NCI-H1694 (cell line): ENCODE measurements at places on chromosomes 16 and 17.
A peak's percentile ranks its signal among the peaks of the same experiment; 100 is the strongest.

DNA sequence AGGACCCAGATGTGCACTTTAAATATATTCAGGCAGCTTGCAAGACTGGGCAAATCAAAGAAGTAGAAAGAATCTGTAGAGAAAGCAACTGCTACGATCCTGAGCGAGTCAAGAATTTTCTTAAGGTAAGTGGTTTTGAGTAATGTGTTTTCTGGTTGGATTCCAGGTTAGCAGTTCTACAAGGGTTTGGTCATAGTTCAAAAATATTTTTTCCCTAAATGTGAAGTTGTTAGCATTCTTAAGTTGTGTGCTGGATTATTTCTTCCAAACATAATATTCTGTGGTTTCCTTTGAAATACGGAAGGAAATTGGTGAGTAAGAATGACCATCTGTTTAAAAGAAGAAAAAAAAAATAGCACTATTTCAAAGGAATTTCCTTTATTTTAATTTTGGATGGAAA, 38.4 kb downstream of the PTRH2 start:
- no peak for DNase-seq

DNA sequence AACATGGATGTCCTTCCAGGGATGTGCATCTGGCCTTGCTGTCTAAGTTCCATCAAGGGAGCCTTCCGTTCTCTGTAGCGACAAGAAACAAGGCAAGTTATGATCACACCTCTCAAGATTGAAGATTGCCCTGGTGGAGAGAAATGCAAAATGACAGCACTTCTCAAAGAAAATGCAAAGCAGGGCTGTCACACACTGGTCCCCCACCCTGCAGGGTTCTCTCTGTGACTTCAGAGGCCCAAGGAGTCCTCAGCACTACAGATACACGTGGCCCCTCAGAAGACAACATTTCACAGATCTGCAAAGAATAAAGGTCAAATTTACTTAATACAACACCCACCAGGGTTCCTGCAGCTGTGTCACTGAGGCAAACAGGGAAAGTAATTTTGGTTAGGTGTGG, 60.7 kb upstream of the TEX2 start:
- DNase-seq, result no peak

DNA sequence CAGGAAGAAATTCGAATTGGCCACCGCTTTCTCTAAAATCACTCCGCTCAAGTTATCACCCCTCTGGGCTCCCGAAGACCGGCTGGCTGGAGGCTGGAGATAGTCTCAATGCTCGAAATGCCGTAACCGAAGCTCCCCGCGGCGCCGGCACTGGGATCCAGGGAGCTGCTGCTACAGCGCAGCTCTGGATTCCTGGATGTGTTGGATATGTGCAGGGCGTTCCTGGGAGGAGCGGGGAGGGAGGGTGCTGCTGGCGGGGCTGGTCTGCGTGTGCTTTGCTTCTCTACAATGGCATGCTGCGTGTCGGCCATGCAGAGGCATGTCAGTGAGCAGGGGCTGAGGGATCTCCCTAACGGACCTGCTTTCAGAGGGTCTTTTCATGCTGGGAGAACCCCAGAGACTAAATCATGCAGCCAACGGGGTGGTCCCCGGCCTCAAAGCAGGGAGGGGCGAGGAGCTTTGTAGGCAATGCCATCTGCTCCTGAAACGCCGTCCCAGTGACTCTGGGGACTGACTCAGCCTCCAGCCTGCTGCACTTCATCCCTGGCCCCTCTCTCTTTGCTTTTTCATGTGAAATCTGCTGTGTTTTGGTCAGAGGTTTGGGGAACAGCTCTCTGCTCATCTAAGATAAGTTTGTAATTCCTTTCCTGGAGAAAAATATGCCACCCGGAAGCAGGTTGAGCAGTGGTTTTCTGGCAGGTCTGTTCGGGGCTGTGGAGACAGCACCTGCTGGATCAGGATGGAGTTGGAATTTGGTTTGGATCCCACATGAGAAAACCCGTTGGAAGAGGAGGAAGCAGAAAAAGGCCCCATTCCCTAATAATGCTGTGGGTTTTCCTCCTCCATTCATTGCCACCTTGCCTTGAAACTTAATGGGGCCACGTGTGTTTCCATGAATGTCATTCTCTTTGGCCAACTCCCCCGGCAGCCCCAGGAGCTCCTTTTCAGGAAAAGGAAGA, 311.4 kb downstream of the SEC14L1 start:
- DNase-seq, result peak; percentile 93

- no peak for DNase-seq
These were observed 553 bp downstream of the RHBDL1 start for GRCh38 chr16:675884-676564.

- DNase-seq, result no peak
These were observed 1.5 kb upstream of the PRKCA start for GRCh38 chr17:66300956-66301355.

GRCh38 chr17:75457047-75457654, 716 bp downstream of the TMEM94 start:
- DNase-seq, result peak; percentile 15

- DNase-seq, result no peak
These were observed 6.1 kb downstream of the GNAO1 start for GRCh38 chr16:56197192-56197992.

DNA sequence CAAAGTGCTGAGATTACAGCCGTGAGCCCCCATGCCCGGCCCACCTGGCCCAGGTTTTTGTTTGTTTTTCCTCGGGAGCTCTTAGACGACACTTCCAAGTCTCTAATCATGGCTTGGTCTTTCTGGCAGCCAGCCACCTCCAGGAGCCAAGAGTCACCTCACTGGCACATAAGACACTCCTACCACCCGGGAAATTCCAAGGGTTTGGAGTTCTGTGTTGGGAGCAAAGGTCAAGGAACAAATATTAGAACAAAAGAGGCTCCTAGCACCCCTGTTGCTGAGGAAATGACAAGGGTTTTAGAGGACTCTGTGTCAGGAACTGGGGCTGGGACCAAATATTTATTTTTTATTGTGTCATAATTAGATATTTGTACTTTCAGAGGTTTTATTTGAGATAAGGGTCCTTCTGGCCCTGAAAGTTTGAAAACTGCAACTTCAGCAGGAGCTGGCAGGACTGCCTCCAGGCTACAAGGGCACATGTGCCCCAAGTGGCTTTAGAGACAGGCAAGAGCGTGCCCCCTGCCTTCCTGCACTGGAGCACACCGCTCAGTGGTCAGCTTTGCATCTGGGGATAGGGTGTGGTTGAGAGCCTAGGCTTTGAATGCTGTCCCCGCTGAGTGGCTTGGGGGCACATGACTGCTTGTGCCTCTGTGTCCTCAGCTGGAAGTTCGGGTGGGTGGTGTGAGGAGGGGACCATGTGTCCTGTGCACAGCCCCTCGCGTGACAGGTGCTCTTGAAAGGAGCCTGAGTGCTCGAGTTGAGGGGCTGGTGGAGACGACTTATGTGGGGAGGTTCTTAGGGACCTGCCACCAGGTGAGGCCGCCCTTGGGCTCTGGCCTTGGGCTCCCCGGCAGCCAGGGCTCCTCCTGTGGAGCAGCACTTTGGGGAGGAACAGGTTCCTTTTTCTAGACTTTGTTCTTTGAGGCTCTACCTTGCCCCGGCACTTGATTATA, 29.7 kb downstream of the MGRN1 start:
- DNase-seq, result no peak

DNA sequence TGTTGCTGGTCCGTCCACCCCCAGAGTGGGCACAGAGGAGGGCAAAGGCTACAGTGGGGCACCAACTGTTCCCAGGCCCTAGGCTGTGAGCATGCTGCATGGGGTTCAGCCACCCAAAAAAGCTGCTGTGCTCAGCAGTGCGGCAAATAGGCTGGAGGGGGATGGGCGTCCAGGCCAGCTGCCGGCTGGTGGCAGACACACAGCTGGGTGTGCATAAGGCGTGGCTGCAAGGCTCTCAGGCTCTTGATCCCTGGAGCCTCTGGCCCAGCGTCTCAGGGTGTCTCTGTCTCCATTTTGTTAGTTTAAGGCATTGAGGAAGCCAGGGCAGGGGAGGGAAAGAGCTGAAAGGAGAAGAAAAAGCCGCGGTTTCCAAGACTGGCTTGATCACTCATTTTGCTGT, 8.8 kb downstream of the RPL19 start:
- DNase-seq, result peak; percentile 74

DNA sequence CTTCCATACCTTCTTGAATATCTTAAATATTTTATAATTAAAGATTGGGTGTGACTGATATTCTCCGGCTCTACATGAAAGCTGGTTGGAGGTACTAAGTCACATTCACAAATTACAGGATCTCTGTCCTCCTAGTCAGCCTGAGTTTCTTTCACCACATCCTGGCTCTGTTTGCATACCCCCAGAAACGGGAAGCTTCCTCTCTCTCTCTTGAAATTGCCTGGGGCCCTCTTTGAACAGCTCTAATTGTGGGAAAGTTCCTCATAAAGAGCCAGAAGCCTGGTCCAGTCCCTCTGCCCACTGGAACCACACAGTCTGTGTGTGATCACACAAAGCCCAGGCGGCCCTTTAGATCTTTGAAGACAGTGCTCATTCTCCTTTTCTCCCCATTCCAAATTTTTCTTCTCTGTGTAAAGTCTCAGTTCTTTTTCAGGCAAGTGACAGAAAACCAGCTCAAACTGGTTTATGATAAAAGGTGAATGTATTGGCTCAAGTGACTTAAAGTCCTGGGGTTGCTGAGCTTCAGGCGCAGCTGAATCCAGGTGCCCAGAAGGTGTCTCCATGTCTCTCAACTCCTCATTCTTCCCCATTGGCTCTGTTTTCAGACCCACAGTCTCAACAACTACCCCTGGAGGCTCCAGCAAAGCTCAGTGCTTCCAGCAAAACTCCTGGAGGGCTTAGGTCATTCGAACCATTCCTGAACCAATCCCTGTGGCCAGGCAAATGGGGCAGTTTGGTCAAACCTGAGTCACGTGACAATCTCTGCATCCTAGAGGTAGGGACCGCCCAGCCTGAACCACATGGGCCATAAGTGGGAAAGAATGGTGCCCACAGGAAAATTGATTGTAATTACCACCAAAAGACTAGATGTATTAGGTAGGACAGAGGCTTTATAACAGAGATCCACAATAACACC, 8.5 kb upstream of the RAI1 start:
- no peak for DNase-seq

- no peak for DNase-seq
These were observed 152.7 kb downstream of the RAB11FIP4 start for GRCh38 chr17:31544186-31544585.

GRCh38 chr17:77341069-77341541, 200.3 kb downstream of the SEC14L1 start:
- DNase-seq, result no peak

DNA sequence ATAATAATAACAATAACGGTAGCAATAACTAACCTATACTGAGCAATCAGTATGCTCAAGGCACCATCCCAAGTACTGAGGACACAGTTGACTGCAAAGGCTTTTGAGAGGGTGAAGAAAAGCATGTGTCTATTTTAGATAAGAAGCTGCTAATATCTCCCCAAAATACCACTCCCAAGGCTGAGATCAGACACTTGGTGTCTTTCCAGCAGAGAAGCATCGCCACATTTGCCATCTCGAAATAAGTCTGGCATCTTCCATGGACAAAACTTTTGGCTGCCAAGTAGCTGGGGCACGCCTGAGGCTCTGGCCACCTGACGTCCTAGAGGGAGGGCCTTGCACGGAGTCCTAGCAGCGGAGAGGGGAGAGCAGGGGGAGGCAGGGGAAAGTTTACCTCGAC, 39.0 kb downstream of the ZNF423 start:
- no peak for DNase-seq

GRCh38 chr17:77572065-77572601, 386.4 kb upstream of the TNRC6C start:
- no peak for DNase-seq

DNA sequence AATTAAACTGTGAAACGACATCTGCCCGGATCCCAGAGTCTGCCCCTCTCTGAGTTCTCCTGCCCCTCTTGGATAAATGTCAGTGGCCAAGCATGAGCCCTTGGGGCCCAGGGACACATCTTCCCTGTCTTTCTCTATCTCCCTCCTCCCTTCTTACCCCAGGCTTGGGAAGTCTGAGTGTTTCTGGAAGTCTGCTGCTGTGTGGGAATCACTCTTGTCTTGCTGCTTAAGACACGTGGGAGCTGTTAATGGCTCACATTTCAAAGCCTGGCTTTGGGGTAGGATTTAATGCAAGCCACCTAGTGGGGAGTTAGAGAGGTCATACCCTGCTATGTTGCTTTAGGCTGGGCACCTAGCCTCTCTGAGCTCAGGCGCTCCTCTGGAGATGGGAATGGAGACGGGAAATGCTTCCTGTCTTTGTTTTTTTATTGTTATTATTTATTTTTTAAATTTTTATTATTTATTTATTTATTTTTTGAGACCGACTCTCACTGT, 218.5 kb upstream of the CIBAR2 start:
- peak; percentile 78 for DNase-seq

GRCh38 chr16:51839727-51840462, 688.8 kb upstream of the SALL1 start:
- DNase-seq, result no peak

DNA sequence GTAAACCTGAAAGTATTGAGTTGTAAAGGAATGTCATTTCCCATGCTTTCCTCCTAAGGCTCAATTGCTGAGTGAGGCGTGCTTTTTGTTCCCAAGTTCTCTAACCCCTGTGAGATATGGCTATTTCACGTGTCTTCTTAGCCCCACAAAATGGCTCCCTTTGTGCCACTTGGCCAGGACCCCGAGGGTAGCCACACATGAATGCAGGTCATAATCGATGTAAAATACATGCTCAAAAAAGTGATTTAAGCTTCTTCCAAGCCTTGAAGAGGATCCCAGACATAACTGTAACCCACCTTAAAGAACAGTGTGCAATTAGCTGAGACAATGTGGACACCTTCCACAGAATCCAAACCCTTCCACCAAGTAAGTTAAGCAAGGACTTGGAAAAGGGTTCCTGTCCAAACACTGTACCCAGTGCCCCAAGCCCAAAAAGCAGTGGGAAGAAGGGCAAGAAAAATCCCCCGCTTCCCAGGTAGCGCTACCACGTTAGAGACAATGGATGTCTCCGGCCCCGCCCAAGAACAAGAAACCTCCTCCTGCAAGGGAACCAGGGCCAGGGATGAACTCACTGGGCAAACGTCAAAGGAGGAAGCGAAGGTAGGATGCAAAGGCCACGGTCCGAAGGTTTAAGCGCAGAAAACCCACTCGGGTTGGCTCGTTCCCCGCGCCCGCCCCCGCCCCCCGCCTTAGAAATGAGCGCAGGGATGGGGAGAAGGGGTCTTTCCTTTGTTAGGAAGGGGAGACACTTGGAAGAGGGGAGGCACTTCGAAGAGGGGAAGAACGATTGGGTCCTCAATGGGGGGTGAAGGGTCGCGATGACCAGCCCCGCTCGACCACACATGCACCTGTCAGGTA, 1.2 kb downstream of the JPT1 start:
- DNase-seq, result peak; percentile 32

- no peak for DNase-seq
These were observed 6.9 kb downstream of the ZACN start for GRCh38 chr17:76085731-76086366.

DNA sequence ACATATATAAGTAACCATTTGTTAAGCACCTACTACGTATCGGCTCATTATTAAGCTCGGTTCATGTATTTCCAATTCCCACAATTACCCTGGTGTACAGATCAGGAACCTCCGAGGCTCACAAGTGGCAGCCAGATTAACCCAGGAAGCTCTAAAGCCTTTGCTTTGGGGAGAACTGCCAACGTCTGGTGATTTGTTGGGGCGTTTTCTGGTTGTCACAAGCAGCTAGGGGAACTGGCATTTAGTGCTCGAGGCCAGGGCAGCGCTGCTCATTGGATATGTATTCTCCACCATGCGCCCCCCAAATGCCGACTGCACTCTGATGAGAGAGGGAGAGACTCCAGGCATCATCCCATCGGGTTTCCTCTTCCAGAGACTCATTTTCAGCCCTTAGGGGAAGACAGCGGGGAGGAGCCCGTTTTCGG, 541 bp downstream of the ZNF18 start:
- peak; percentile 10 for DNase-seq

- no peak for DNase-seq
These were observed 23.8 kb downstream of the TEX14 start for GRCh38 chr17:58667934-58668597.
